ENCODE measurements at places on chromosomes 4 and X. TPM values are rescaled to one million over a fixed set of nuclear protein-coding genes. Genes with fewer than 3 reads are reported as not detected.

- DNase-seq = no peak
Observed at GRCh38 chrX:120021927-120022326, 55.6 kb downstream of the RHOXF2B start.

DNA sequence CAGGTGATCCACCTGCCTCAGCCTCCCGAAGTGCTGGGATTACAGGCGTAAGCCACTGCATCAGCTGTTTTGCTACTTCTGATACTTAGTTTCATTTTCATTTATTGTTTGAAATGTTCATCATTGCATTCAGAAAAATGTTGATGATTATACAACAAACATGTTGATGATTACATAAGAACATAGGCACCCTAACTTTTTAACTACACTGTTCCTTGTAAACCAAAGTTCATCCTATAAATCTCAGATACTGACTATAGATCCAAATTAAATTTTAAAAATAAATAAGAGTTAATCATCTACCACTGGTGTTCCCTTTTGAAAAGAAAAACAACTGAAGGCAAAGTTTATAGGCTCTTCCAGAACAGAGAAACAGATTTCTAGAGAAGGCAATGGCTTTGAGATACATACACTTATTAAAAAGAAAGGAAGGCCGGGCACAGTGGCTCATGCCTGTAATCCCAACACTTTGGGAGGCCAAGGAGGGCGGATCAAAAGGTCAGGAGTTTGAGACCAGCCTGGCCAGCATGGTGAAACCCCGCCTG is 23.4 kb downstream of the TRIM75 start:
- no peak for DNase-seq

DNA sequence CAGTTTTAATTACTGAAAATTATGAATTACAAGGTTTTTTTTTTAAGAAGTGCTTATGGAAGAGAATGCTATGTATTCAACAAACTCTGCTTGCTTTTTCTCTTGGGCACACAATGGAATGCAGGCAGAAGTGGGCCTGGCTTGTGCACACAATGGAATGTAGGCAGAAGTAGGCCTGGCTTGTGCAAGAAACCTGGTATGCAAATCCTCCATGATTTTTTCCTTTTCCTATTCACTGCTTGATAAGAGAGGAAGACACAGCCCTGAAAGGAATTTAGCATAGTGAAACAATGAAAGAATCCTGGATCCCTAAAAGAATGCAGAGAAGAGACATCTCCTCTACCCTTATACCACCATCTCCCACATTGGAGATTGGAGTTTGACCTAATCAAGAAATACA is 138.4 kb downstream of the COL25A1 start:
- no peak for DNase-seq

- no peak for DNase-seq
Observed at GRCh38 chr4:145507636-145508035, 26.0 kb downstream of the SMAD1 start.

GRCh38 chr4:119243868-119244267 is 31.4 kb downstream of the USP53 start:
- DNase-seq = no peak

GRCh38 chr4:13963601-13964000 is 336.1 kb upstream of the BOD1L1 start:
- no peak for DNase-seq

DNA sequence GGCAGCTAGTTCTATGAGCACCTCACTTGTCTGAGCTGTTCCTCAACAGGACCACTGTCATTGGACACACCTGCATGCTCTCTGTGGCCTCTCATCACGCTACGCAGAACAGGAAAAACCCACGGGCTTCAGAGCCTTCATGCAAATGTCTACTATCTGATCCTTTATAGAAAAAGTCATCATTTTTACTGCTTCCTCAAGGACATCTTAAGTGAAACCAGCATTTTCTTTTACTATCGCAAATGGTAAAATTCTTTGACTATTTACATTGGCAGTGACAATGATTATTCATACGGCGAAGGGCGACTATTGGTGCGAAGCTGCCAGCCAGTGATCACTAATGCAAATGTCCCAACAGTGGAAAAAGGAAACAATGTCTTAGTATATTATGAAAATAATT is 147.0 kb downstream of the AFAP1 start:
- no peak for DNase-seq

DNA sequence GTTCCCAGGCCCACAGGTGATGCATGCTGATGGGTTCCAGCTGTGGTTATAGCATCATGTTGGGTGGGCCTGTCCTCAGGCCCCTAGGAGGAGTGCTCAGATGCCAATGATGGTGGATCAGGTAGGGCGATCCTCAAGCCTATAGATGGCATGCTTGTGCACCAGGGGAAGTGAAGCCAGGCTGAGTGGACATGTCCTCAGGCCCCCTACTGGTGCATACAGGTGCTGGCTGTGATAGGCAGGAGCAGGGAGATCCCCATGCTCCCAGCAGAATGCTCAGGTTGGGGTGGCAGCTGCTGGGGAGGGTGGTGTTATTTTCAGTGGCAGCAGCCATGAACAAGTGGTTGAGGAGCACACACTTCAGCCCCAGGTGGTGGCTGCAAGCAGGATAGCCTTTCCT is 96.0 kb downstream of the SMARCA1 start:
- DNase-seq = no peak

GRCh38 chr4:100651499-100652175 is 133.8 kb upstream of the EMCN start:
- no peak for DNase-seq

DNA sequence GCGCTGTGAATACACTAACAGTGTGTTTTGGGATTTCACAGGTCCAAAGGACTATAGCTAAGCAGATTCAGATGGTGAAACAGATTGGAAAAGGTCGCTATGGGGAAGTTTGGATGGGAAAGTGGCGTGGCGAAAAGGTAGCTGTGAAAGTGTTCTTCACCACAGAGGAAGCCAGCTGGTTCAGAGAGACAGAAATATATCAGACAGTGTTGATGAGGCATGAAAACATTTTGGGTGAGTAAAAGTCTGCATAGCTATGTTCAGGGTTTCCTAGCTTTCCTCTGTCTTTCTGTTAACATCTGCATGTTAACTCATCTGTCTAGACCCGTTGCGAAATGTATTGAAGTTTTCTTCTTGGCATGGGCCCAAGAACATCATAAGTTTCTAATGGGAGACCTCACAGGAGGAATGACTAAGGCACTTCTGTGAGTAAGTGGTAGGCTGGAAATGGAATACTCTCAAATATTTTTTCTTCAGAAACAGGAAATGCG is 372.1 kb downstream of the BMPR1B start:
- no peak for DNase-seq

DNA sequence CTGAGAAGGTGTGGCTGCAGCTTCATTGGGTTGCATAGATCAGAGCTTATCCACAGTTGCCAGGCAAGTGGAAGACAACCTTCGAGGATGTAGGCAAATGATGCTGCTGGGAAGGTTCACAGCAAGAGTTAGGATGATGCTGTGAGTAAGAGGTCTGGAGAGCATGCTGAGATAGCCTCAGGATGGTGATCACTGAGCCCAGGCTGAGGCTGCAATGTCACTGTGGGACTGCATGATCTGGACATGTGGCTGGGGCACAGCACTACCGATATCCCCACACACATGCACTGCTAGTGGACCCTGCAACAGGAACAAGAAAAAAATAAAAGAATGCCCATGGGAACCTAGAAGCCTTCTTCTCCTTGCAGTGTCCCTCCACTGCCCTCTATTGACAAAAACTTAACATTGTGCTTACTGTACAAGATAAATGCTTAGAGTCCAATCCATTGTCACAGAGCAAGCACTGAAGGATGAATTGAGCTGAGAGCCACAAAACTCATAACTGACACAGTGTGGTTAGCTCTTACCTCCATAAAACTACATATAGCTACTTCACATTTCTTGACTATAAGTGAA is 105.6 kb downstream of the CNKSR2 start:
- no peak for DNase-seq

ALG13 gene
- total RNA-seq = 110 TPM

HSFX1 gene
- total RNA-seq = 0.32 TPM

FGFBP2 gene
- total RNA-seq = 3.4 TPM

TRIM2 gene
- total RNA-seq = 109 TPM

SFRP2 gene
- 54.1 TPM for total RNA-seq

Data from breast epithelium (tissue), 4 donors.